Ecto neural progenitor cell (in vitro differentiated cells): ENCODE measurements at places on chromosomes 1 and 21.

DNA sequence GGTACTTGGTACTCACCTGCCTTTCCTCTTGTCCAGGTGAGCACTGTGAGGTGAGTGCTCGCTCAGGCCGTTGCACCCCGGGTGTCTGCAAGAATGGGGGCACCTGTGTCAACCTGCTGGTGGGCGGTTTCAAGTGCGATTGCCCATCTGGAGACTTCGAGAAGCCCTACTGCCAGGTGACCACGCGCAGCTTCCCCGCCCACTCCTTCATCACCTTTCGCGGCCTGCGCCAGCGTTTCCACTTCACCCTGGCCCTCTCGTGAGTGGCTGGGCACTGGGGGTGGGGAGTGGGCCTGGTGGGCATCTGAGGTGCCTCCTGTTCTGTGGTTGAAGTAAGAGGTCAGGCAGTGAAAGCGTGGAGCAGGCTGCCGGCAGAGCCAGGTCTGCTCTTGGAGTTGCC is 11.7 kb downstream of the CELSR2 start:
- DNase-seq: no peak

DNA sequence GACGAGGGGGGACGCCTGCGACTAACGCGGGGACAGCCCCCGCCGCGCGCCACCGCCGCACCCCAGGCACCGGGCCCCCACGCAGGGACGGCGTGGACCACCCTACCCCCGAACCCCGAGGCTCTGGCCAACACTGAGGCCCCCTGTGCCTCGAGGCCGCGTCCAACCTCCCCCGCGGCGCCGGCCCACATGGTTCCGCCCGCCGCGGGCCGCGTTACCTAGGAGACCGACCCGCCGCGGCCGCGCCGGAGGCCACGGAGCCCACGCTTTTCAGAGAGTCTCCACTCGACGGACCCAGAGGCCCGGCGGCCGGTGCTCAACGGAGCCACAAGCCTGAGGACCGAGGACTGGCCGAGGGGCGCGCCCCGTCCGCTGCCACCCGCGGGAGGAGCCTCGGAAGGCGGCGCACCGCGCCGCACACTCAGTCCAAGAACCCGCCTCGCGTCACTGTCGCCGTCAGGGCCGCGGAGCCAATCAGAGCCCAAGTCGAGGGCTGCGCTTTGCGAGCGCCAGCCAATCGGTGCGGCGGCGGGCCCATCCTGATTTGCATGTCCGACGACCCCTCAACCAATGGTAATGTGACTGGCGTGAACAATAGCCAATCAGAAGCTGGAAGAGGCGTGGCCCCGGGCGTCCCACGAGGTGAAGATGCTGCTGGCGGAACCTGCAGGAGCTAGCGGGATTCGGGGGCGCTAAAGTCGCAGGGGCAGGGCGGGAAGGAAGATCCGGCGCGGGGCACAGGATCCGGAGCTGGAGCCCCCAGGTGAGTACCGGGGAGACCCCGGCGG is at the start of gene NPHP4:
NPHP4 (minus strand) TSS at position 400 of the 788 bp plus-strand sequence. CDS start 6,136 bp downstream, outside the sequence.
- DNase-seq: peak; percentile 100

DNA sequence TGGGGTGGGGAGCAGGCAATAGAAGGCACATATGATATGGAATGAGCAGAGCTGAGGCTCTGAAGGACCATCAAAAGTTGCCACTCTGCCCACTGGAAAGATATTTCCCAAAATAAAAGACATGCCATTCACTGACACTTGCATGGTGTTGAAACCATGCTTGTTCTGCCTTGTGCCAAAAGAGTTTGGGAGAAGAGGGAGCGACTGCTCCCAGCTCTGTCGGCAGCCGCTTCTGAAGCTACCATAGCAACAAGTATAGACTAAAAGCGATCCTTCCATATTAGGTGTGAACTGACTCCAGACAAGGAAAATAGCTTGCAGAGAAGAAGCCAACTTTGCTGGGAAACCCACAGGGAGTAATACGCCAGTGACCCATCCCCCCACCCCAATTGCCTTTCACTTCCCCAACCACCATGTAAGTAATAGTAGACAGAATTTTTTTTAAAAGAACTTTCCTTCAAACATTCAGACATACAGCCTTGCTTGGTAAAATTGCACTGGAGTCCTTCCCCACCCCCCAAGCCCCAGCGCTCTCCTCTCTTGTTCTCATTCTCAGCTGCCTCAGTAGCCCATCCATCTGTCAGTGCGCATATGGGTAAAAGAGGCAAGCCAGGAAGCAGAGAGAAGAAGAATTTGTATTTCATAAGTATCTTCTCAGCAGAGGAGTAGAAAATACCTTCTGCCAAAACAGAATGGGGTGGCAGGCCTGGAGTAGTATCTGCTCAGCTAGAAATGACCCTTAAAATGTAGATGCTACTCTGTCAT is 263.7 kb downstream of the OMA1 start:
- DNase-seq: no peak

- no peak for DNase-seq
These were observed 17.6 kb upstream of the RGS1 start for GRCh38 chr1:192557841-192558595.

DNA sequence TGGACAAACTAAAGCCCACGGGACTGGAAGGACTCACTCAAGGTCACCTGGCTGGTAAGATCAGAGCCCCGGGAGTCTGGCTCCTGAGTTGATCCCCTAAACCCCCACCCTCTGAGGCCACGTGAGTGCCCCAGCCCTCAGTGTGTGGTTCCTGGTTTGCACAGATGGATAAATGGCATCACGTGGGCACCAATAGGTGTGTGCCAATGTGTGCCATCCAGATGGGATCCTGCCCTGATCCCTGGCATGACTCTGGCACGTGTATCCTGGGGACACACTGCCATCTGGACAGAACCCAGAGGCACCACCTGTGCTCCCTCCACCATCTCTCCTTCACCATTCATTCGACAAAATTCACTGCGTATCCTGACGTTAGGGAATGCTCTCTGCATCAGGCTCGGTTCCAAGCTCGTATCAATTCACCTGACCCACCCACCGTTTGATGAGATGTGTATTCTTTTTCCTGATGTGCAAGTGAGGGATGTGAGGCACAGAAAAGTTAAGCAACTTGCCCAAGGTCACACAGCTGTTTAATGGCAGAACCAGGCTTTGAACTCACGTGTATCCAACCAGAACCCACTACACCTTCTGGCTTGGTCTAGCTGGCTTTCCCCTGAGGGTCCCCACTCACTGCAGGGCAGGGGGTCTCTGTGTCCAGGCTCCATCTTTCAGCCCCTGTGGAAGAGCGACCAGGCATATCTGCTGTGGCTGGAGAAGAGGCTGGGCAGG is 49.8 kb upstream of the PAX7 start:
- DNase-seq: no peak

DNA sequence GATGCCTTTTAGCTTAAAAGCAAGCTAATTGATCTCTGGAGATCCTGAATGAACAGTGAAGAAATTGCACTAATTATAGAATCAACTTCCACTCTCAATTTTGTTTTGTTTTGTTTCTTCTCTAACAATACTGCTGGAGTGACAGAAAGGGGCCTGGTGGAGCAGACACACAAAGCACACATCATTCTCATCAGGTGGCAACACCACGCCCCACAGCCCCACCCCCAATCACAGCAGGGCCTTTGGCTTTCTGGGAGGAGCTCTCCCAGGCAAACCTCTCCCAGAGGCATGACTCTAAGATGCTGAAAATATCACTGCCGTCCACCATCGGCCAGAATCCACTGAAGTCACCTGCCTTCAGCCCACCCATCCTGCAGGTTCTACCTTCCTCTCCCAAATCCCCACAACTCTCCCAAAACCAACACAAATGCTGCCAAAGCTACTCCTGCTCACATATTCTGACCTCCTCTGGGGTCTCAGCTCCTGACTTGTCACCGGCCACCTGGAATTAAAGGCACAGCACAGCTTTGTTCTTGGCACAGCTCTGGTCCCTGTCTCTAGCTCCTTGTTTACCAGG is 120.7 kb downstream of the GRIK3 start:
- DNase-seq: peak; percentile 57

DNA sequence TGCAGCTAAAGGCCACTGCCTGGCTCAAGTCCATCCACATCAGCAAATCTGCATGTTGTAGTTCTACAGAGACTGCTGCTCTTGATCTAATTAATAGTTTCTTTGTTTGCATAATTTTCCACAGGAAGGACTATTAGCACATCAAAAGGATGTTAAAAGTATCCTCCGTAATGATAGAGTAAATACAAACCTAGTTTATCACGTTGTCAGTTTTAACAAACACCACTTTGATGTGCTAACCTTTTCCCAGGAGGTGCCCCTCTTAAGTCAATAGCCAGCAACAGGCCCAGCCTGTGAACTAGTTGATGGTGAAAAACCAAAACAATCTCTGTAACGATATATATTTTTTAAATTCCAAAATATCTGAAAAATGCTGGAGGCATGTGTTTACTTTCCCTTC is 64.2 kb upstream of the SLC22A15 start:
- DNase-seq: no peak

DNA sequence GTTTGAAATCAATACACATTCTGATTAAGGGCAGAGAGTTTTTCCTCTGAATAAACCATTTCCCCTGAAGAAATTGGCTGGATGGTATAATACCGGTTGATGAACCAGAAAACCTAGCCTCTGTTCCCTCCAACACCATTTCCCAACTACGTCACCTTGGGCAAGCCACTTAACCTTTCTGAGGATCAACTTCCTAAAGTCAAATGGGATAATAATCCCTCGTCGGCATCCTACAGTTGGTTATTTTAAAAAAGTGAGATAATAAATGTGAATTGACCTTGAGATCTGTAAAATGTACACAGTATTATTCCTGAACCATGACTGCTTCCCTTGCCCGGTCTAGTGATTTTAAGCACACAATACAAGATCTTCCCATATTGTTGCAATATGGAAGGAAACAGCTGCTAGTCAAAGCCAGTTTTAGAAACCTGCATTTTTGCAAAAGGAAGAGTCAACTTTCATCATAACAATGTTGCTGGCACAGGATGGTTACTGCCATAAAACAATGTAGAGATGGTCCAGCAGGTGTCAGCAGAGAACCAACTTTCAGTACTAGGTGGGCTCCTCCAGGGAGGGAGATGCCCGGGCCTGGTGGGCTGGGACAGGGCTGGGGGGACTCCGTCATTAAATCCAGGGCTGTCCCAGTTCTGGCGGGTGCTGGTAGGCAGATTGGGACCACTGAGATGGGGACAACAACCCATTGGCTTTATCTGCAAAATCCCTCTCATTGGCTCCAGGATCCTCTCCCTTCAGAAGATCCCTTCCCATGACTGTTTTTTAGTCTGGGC is 5.2 kb upstream of the HLX start:
- DNase-seq: no peak

DNA sequence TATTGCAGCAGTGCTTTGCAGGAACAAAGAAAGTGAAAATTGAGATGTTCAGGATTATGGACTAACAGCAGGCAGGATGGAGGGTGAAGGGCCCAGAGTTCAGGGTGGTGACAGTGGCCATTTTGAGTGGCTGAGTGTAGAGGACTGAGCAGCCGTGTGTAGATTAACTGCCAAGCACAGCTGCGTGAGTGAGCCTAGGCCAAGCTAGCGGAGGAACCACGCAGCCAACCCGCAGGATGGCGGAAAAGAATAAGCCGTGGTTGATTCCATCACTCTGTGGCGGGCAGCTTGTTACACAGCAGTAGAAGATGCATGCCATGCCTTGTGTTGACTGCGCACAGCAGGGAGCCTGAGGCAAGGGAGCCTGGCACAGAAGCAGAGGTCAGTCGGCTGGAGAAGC is 102.5 kb upstream of the KIF26B start:
- DNase-seq: no peak

- no peak for DNase-seq
These were observed 30.2 kb downstream of the ADARB1 start for GRCh38 chr21:45104560-45104959.

DNA sequence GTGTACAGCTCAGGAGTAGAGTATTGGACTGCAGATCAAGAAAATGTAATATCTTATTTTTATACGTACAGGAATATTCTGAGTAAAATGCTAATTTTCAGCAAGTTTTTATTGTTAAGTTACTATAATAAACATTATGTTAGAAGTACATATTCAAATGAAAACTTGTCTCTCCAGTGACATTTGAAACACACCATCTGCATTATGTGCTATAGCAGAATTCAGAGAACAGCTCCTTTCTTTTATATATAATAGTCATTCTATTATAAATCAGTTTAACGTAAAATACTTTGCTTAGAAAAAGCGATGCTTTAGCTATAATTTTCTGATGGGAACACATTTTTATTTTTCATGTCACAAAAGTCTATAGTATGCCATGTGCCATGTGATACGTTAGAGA is 249.0 kb downstream of the PTPRC start:
- DNase-seq: no peak

DNA sequence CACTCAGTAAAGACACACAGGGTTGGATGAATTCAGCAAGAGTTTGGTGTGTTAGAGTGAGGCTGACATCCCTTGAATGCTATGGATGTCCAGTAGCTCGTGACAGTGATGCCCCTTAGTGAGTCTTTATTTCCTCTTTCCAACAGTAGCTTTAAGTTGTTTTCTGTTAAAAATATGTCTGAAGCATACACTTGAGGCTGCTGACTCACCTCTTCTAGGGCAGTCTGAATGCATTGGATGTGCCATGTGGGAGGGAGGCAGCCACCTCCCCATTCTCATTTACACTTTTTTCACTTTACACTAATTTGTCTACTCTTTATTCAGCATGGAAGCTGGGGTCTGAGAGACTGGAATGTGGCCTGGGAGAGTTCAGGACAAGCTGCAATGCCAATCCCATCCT is 17.6 kb downstream of the NOS1AP start:
- no peak for DNase-seq

DNA sequence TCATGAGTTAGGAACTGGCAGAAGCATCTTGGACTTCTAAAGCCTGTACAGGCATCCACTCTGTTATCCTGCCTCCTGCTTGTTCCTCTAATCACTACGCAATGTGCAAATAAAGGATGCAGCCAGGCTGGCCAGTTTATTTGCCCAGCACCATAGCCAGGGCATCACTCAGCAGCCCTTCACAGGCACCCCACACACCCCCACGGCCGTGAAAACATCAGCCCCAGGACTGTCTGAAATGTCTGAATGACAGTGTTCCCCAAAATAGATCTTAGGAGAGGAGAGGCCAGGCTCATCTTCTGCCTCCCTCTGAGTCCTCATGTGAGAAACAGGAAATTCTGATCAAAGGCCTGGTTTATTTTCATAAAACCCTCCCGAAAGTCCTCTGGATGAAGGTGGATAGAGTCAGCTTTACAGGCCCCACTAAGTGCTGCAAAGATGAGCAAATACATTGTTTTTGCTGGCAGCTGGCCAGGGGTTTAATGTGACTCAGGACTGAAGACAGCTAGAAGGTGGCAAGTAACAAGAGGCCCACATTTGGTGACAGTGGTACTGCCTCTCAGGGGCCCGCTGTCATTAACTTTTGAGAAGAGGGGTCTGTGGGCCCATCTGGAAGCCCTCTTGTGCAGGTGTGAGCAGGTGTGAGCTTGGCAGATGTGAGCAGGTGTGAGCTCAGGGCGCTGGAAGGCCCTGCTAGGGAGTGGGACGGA is 32.9 kb downstream of the GRHL3 start:
- DNase-seq: no peak

- no peak for DNase-seq
These were observed 321.0 kb downstream of the RPS6KC1 start for GRCh38 chr1:213371847-213372619.

- DNase-seq: no peak
These were observed 29.4 kb downstream of the NMNAT2 start for GRCh38 chr1:183388735-183389134.

GRCh38 chr21:42845296-42845965 is 33.9 kb downstream of the WDR4 start:
- DNase-seq: no peak

GRCh38 chr1:208654241-208654640 is 410.1 kb upstream of the PLXNA2 start:
- DNase-seq: no peak

GRCh38 chr1:28232558-28233263 is at the start of gene DNAJC8:
TSS of gene DNAJC8 (minus strand) at chr1:28233029. CDS start at chr1:28232998, 31 bp downstream.
- peak; percentile 94 for DNase-seq
